ENCODE measurements at places on chromosomes 13 and 19. TPM values are rescaled to one million over a fixed set of nuclear protein-coding genes. Genes with fewer than 3 reads are reported as not detected.

C13orf42 gene
- total RNA-seq: not detected

ZNF541 gene
- total RNA-seq: 1.2 TPM

DNA sequence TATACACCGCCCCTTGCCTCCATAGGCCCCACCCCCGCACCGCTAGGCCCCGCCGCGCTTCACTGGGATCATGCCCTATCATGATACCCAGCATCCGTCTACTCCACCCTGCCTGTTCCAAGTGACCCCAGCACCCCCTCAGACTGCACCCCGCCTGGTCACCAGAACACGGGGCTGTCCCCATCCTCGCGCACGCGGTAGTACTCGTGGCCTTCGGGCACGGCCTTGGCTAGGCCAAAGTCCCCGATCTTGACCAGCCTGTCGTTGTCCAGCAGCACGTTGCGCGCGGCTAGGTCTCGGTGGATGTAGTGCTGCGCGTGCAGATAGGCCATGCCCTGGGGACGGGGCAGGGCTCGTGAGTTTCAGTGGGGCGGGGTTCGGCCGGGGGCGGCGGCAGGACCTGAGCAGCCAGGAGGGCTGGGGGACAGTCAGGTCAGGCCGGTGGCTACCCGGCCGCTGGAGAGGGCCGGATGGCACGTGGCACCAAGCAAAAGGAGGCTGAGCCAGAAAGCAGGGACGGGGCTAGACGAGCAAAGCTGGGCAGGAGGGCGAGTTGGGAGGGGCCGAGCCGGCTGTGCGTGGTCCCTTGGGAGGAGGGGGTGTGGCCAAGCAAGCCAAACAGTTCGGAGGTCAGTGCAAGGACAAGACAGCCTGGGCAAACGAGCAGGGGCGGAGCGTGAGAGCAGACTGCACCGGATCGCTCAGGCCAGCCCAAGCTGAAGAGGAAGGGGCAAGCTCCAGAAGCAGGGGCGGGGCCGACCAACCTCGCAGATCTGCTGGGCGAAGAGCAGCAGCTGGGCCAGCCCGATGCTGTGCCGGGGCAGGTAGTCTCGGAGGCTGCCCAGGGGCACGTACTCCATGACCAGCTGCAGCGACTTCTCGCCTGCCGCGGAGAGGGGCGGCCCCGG is 13.6 kb upstream of the ICAM3 start:
- DNase-seq: no peak
- H3K36me3 ChIP-seq: peaks cover 20% of the 10 kb centered on the region
- no peak overlapping the region for H3K4me3 ChIP-seq
- H3K27me3 ChIP-seq: no peaks in the 10 kb centered on the region
- H3K27ac ChIP-seq: no peak overlapping the region
- H3K4me1 ChIP-seq: no peaks in the 10 kb centered on the region

- peaks cover 37% of the 10 kb centered on the region for H3K36me3 ChIP-seq
- H3K27me3 ChIP-seq: no peaks in the 10 kb centered on the region
- H3K4me1 ChIP-seq: peaks cover 8% of the 10 kb centered on the region
- H3K27ac ChIP-seq: no peak overlapping the region
- DNase-seq: no peak
These were observed 17.1 kb downstream of the CLN5 start for GRCh38 chr13:77009011-77009410.

GRCh38 chr13:113119166-113119821 is 3.3 kb upstream of the F10 start:
- H3K27me3 ChIP-seq: peaks cover under 1% of the 10 kb centered on the region
- no peak overlapping the region for H3K4me3 ChIP-seq
- H3K4me1 ChIP-seq: no peaks in the 10 kb centered on the region
- no peak for DNase-seq
- no peaks in the 10 kb centered on the region for H3K36me3 ChIP-seq

GRCh38 chr19:10419646-10420443 is 493 bp upstream of the PDE4A start:
- H3K27me3 ChIP-seq: peaks cover 15% of the 10 kb centered on the region
- peak overlapping the region; percentile 83 for H3K4me3 ChIP-seq
- peaks cover 57% of the 10 kb centered on the region for H3K4me1 ChIP-seq
- DNase-seq: peak; percentile 79
- H3K27ac ChIP-seq: peak overlapping the region; percentile 90

- H3K4me1 ChIP-seq: no peaks in the 10 kb centered on the region
- no peak overlapping the region for H3K27ac ChIP-seq
- DNase-seq: no peak
- no peak overlapping the region for H3K4me3 ChIP-seq
- peaks cover 2% of the 10 kb centered on the region for H3K27me3 ChIP-seq
These were observed 124.7 kb downstream of the RBM26 start for GRCh38 chr13:79281339-79281747.

MRPL57 gene
- 19.1 TPM for total RNA-seq

GRCh38 chr13:111202156-111202621 is 87.1 kb downstream of the ARHGEF7 start:
- H3K27ac ChIP-seq: no peak overlapping the region
- DNase-seq: no peak
- peaks cover 34% of the 10 kb centered on the region for H3K36me3 ChIP-seq

- no peaks in the 10 kb centered on the region for H3K36me3 ChIP-seq
- H3K4me1 ChIP-seq: peaks cover 2% of the 10 kb centered on the region
- peaks cover 2% of the 10 kb centered on the region for H3K27me3 ChIP-seq
- no peak overlapping the region for H3K27ac ChIP-seq
These were observed 148.7 kb downstream of the NALCN start for GRCh38 chr13:101267656-101268055.

DLL3 gene
- total RNA-seq: 0.23 TPM
